ENCODE measurements at places on chromosomes 5 and 9. TPM values are rescaled to one million over a fixed set of nuclear protein-coding genes. Genes with fewer than 3 reads are reported as not detected.

DNA sequence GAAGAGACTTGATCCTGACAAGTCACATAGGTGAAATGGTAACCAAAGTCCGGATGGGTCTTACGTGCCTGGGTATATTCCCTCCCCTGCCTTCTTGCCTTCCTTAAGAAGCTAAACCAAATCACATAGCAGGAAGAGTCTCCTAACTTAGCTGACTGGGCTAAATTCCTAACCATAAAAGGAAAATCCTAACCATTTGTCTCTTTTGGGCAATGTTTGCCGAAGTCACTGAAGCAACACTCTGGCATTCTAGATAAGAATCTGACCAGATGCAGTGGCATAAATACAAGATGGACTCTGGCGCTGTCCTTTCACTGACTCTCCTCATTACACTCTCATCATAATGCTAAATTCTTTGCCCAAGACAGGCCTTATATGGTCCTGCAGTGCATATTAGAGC is 625.5 kb upstream of the RORB start:
- no peak for DNase-seq

DNA sequence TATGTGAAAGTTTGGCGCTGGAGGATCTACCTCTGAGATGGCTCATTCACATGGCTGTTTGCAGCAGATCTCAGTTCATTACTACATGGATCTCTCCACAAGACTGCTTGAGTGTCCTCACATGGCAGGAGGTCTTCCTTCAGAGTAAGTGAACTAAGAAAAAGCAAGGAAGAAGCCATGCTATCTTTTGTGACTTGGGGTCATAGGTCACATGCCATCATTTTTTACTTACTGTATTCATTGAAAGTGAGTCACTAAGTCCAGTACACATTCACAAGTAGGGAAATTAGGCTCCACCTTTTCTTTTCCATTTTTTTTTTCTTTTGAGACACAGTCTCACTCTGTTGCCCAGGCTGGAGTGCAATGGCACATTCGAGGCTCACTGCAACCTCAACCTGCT is 8.7 kb upstream of the CDKN2AIPNL start:
- DNase-seq = no peak

- no peak for DNase-seq
Observed at GRCh38 chr5:33261305-33261704, 179.5 kb upstream of the TARS1 start.

- no peak for DNase-seq
Observed at GRCh38 chr5:82785882-82786509, 291.2 kb downstream of the TMEM167A start.

GRCh38 chr9:108180541-108180940 is 675.2 kb downstream of the ACTL7B start:
- no peak for DNase-seq

DNA sequence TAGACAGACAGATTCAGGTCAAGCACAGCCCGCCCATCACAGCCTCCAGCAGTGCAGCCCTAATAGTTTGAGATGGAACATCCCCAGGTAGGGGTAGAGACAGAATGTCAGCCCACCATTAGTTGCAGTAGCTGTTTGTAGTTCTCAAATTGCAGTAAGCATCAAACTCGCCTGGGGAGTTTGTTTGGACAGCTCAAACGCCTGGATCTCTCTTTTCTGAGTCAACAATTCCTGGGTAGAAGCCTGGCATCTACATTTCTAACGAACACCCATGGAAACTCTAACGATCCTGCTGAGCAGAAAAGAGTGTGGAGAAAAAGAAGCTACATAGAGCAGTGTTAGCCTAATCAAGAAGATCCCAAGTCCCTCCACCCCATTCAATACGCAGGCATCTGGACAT is 59.4 kb downstream of the ADAMTS16 start:
- no peak for DNase-seq

DNA sequence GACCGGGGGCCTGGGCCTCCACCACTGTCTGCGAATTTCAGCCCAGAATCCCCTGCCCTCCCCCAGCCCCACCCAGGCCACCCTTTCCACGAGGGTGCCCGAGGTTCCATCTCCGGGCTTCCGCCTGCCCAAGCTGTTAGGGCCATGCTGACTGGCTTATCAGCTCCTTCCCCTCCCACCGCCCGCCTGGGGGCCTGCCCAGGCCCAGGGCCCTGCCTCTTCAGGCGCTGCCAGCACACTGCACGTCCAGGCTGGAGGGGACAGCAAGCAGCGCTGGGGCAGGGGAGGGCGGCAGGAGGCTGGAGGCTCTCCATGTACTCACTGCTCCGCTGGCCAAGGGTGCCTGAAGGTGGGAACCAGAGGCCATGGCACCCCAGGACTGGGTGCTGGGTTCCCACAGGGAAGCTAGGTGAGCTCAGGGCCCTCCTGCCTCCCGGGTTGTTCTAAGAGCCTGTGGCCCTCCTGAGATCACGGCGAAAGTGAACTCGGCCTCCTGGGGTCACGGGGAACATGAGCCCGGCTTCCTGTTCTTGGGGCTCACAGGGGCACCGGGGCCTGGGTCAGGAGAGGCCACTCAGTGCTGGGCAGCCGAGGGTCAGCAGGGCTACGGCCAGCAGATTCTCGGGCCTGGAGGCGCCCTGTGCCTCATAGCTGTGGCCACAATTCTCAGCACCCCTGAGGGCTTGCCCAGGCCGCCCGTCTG is 57.7 kb upstream of the EGFL7 start:
- no peak for DNase-seq

DNA sequence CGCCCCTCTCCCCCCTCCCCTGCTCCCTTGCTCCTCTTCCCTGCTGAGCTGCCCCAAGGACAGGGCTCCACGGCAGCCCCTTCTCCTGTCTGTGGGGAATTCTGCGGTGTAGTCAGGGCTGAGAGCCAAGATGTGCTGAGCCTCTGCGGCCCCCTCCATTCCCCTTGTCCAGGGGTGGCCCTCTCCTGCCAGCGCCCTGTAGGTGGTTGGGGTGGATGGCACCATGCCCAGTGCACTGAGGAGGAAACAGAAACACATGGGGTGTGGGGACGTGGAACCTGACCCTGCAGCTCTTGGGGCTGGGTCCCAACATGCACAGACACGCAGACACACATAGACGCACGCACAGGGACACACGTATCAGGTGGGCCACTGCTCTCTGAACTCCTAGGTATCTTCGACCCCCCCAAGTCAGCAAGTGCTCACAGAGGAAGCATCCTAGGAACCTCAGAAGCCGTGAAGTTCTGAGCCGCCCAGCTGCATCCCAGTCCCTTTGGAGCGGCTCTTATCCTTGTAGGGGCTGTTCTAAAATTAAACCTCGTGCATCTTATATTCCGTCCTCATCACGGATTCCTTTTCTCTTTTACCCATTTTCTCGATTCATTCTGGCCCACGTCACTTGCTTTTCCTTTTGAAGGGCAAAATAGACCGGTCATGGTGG is 64.8 kb downstream of the HMCN2 start:
- DNase-seq = no peak

DNA sequence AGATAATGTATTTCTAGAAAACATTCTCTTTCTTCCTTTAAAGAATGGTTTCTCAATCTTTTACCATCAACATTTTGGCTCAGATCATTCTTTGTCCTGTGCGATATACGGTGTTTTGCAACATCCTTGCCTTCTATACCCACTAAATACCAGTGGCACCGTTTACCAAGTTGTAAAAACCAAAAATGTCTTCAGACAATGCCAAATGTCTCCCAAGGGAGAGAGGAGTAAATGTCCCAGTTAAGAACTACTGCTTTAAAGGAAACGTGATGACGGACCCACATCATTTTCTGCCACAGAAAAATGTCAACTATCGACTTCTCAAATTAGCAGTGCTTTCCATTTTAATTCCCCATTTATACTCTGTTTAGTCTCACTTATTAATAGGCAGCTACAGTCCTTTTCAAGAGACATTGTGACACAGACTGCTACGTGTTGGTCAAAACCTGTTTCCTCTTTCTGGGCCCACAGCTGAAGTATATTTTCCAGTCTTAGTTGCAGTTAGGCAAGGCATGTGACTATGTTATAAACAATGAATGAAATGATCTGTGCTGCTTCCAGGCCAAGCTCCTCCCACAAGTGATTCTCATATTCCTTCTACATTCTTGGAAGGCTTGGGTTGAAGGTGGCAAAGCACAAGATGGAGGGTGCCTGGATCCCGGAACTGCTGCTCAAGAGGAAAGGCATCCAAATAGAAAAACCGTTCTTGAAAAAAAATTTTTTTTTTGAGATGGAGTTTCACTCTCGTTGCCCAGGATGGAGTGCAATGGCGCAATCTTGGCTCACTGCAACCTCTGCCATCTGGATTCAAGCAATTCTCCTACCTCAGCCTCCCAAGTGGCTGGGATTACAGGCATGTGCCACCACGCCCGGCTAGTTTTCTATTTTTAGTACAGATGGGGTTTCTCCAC is 8.8 kb downstream of the PRXL2C start:
- peak; percentile 70 for DNase-seq

GRCh38 chr9:73133921-73134407 is 17.7 kb upstream of the ANXA1 start:
- DNase-seq = no peak

- DNase-seq = no peak
Observed at GRCh38 chr5:7960142-7960541, 91.2 kb downstream of the MTRR start.

DNA sequence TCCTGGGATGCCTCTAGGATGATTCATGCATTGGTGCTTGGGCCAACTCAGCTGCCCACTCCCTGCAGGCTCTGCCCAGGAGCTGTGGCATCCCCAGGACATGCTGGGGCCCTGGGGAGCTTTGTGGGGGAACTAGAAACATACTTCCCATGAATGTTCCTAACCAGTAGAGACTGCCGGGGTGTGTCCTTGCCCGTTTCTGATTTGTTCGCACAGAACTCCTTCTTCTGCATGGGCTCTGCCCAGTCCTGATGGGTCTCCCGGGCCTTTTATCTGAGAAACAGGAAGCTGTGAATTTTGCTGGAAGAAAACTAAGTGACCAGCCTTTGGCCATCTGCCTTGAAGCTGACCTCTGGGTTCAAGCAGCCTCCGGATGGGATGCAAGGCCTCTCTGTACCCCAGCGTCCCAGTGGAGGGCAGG is 71.6 kb upstream of the RNU6ATAC start:
- DNase-seq = no peak

GRCh38 chr5:134247428-134248224 is 21.8 kb upstream of the PPP2CA start:
- DNase-seq = no peak

GRCh38 chr5:143094087-143094521 is 309.4 kb downstream of the NR3C1 start:
- no peak for DNase-seq

DNA sequence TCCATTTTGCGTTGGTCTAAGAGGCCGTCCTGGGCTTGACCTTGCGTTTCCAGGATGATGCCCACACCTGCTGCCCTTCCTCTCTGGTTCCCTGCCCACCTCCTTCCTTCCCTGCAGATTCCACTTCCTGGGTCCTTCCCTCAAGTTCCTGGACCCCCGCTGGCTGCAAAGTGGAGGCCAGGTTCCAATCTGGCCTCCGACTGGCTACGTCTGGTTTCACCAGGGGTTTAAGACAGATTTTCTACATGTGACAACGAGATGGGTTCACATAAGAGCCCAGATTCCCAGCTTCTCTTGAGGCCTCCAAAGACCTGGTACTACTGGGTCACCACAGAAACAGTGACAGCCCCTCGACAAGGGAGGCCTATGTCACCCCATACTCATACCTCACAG is 2.1 kb downstream of the MGAT4B start:
- no peak for DNase-seq

DNA sequence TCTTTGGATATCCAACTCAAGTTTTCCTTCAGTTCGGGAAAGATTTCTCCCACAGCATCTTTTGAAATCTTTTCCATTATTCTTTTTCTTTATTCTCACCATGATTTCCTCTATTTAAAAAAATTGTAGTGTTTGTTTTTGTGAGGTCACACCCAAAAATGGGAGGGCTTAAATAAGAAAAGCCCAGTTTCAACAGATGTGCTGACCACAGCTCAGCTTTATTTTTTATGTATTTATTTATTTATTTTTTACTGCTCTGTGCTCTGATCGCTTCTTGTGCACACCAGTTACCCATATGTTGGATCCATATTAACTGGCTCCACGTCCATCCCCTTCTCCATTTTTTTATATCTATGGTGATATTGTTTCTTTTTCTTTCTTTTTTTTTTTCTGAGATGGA is 20.3 kb downstream of the GFPT2 start:
- DNase-seq = no peak

DNA sequence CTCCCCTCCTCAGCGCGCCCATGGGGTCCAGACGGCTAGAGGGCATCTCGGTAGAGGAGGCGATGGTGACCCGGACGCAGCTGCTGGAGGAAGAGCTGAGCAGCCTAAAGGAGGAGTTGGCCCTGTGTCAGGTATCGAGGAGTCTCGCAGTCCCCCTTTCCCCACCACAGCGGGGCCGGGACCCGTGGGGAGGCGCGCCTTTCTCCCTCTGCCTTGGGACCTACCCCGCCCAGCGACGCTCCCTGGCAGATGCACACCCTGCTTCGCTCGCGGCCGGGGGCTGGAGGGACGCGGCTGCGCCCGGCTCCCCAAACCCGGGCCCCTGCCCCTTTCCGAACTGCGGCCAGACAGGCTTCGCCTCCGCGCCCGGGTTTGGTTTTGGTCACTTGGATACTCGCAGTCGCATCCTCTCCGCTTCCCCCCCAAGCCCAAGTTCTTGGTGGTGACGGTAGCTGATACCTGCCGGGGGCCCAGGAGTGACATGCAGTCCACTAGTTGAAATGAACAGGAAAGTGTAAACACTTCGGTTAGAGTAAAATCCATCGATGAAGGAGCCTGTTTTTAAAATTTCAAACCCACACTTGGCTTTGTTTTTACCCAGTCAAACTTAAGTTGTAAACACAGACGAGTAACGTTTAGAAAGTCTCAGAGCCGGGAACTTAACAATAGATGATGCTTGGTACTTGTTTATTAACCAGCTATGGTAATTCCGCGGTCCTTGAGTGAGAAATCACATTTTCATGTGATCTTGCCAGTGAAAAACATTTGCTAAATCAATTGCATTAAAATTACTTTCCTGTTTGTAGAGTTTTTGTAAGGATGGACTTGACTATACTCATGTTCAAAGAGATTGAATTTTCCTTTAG is 688 bp downstream of the CNTLN start:
- DNase-seq = peak; percentile 68

GRCh38 chr9:83937861-83938455 is 16.7 kb upstream of the KIF27 start:
- DNase-seq = no peak

DNA sequence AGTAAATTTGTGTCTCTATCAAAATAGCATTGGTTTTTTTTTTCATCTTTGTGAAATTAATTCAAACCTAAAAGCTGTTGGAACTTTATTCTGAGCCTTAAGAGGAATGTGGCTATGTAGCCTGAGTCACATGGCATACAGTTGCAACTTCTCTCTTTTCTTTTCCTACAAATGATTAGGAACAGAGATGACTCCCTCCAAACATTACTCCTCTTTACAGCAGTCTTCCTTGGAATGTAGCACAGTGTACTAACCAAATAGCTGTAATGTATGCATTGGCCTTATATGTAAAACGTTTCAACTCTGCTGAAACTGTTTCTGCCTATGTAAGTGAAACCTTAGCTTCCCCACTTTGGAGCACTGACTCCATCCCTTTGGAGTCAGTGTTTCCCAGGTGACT is 100.9 kb upstream of the MAP1B start:
- no peak for DNase-seq

- DNase-seq = no peak
Observed at GRCh38 chr5:73395256-73395655, 53.3 kb downstream of the FOXD1 start.

Gene C9orf85
- 2.6 TPM for total RNA-seq

Gene JAKMIP2
- total RNA-seq = not detected

Gene NDST1
- total RNA-seq = 71.5 TPM
